ENCODE measurements at places on chromosomes 1 and 21.

- no peak for DNase-seq
Observed at GRCh38 chr1:240515505-240515904, 96.5 kb downstream of the GREM2 start.

DNA sequence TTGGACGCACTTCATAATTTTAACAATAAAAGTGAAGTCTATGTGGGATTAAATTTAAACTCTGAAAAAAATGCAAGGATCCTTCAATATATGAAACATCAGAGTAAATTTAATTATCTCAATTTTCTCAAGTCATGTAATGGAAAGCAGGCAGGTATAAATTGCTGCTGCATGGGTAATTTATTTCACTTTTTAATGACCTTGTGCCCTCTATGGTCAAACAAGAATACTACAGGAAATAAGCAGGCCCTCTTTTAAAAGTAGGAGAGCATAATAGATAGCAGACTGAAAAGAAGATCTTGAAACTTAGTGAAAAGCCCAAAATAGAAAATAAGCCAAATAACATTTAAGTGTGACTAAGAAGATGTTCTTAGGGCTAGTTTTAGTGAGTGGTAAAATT lies 22.9 kb downstream of the BCAS2 start:
- no peak for DNase-seq

GRCh38 chr1:186055846-186056245 lies 319.2 kb downstream of the TPR start:
- no peak for DNase-seq

DNA sequence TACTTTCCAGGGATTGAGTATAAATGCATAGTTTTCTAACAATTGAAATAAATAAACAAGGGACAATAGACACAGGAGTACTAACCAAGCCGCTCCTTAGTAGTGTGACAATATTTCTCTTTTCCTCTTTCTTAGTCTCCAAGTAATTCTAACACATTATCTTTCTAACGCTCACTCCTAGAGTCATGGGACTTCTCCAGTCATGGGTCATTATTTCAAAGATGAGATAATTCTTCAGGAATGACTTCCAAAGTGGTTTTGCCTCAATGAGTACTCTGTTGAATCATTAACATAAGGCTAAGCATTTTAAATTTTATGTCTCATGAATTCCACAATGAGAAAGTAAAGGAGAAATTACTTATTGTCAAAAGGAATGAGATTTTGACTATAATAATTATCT lies 605.8 kb upstream of the ADAMTS5 start:
- DNase-seq, result no peak

DNA sequence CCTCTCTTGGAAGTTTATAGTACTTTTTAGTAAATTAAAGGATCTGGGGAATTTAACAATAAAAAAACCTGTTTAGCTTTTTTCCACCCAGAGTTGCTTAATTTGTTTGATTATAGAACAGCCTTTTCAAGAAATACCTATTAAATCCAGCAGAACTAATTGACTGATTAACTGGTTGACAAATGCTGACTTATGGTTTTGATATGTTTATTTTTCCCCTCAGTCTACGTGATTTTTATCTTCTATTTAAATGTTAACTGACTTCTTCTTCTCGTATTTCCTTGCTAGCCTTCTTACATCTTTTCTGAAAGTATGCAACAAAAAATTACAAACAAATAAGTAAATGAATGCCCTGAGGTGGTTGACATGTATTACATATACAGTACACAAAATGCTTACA lies 302.9 kb upstream of the SPAG17 start:
- DNase-seq, result no peak

GRCh38 chr1:194533641-194534040 lies 1347.2 kb upstream of the B3GALT2 start:
- no peak for DNase-seq

DNA sequence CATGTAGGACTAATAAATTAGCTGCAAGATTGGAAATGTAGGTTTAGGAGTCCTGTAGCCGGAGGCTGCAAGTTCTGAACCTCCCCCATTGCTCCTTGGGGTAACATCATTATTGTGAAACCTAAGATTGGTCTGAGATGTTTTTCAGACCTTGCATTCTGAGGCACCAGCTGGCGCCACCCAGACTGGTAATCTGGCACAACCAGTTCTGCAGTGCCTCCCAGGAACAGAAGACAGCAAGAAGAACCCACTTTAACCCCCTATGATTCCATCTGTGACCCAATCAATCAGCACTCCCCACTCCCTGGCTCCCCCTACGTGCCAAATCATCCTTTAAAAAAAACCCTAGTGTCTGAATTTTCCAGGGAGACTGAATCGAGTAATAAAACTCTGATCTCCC lies 11.6 kb upstream of the DNAJC6 start:
- no peak for DNase-seq

DNA sequence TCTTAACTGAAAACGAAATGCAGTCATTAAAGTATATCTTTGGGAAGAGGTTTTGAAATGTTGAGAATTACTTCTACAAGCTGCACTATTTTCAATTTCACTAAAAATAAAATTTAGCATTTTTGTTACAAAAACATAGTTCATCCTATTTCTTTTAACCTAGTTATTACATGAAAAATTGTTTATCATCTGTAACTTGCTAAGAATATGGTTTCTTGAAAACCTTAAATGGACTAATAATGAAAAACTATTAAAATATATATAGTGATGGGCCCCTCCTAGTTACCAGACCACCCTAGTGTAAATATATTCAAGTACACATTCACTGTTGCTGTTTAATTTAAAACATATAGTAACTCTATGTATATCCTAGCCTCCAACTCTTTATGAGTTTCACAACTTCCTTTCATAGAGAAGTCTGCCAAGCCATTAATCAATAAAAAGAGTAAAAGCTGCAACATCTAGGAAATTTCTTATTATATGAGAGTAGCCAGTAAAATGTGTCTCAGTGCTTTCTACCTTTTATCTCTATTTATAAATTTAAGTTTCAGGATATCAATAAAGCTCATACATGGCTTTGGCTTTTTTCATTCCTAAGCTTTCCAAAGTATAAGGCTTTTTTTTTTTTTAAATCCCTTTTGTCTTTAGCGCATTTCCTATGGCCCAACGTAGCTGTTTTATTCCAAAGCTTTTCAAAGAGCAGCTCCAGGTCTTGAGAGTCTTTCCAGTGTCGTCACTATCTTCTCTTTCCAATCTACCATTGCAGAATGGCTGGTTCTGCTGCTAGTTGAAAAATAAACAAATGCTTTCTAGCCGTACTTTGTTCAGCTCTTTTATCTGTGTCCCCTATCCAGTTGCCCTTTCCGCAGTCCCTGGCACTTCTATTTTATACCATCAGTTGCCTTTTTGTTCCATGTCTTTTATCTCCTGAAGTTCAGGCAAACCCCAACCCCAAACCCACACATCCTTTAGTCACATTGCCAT lies 6.5 kb downstream of the IRF2BP2 start:
- DNase-seq, result no peak

DNA sequence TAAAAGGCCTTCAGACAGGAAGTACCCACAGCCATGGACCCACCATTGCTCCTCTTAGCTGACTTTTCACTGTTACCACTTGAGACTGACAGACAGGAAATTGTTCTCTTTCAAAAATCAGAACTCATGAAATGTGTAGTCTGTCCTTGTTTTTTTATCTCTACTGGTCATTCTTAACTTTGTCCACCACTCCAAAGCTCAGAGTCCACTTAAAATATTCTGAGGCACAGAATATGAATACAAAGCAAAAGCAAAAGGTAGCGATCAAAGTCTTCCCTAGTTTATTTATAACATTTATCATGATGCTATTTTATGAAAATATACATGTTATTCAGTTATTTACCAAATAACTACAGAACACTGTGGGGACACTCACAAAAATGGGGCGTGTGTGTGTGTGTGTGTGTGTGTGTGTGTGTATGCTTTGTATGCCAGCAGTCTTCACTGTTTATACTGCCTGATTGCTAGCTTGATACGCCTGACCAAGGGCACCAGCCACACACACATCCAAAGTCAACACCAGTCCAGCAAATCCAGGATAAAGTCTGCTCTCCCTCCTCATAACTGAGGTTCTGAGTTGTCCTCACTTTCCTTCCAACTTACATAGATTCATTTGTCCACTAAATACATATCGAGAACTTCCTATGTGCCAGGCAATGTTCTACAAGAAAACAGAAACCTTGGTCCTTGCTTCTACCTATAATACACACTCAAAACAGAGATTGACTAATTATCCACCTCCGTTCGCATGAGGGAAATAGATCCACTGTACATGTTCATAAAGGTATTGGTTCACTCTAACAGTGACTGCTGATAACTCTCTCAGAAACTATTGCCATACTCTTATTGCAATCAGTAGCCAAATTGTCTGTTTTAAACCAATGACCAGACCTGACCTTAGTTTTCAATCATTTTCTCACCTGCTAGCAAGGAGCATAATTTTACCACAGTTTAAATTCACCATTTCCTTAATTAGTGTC lies 79.4 kb downstream of the ERICH3 start:
- DNase-seq, result no peak

DNA sequence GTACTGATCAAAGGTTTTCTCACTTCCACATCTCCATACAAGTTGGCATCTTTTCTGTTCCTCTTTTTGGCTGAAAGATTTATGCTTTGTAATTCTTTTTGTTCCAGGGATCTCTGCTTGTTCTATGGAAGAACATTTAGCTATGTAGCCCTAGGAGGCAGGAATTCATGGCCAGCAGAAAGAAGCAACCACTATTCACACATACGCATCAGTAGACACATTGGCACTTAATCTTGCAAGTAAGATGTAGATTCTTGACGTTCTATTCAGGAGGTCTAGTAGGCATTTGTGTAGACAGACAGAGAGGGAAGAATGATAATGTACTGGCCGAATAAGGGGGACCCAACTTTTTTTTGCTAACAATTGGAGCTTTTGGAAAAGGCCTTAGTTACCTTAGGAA lies 336.0 kb downstream of the NUF2 start:
- DNase-seq, result no peak

DNA sequence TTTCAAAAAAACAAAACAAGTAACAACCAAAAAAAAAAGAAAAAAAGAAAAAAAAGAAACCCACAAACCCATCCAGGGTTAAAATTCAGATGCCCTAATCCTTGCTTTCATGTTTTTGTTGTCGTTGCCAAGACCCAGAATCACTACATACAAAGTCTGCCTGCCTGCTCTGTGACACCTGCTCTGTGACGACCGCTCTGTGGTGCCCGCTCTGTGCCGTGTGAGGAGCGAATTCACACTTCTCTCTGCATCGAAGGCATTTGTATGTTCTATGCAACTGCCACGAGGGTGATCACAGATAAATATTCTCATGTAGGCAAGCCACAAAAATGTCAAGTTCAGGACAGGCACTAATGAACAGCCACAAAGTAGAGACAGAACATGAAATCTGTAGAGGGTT lies 178.6 kb downstream of the SLC45A1 start:
- no peak for DNase-seq

All from KG1 (cell line).